Uterus (tissue), 4 donors: ENCODE measurements at places on chromosomes 4 and X. TPM values are rescaled to one million over a fixed set of nuclear protein-coding genes. Genes with fewer than 3 reads are reported as not detected.
A peak's percentile ranks its signal among the peaks of the same experiment; 100 is the strongest.

DNA sequence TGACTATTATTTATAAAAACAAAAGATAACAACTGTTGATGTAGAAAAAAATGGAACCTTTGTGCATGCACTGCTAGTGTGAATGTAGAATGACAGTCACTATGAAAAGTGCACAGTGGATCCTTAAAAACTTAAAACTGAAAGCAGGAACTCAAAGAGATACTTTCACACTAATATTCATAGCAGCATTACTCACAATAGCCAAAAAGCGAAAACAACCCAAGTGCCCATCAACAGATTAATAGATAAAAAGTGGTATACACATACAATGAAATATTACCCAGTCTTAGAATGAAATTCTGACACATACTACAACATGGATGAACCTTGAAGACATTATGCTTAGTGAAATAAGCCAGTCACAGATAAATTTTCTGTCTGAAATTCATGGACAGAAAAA is 23.8 kb downstream of the CENPC start:
- no peaks in the 10 kb centered on the region for H3K27me3 ChIP-seq
- DNase-seq: no peak
- H3K4me3 ChIP-seq: no peak overlapping the region
- no peak overlapping the region for H3K27ac ChIP-seq
- no peaks in the 10 kb centered on the region for H3K36me3 ChIP-seq

DNA sequence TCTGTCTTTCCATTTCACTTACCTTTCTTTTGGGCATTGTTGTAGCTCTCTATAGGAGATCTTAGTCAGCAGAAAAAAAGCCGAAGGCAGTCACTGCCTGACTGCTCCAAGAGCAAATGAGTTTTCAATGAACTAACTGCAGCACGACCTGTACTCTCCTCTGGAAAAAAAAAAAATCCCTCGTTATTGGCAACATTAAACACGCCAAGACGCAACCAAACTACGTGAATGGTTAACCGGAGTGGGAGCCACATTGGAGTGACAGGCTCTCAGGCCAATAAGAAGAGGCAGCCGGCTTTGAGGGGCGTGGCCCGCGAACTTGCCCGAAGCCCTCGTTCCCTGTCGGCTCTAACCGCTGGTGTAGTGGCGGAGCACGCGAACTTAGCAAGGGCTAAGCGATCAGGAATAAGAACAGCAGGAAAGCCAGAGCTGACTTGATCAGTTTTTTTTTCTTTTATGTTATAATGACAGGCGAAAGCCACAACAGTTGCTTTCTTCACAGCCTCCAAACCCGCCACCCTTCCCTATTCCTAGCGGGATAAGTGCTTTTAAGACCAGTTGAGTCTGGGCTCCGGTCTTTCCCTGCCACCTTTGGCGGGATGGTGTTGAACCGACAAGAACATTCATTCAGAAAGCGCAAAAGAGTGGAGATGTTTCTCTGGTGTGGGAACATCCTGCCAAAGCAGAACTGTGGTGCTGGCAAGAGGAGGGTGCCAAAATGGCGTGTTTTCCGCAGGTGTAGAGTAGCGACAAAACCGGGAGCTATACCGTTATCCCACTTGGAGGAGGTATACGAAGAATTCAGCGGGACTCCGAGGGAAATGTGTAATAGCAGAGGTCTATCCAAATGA is 80.0 kb downstream of the HMGN5 start:
- no peaks in the 10 kb centered on the region for H3K36me3 ChIP-seq
- H3K27me3 ChIP-seq: peaks cover 6% of the 10 kb centered on the region
- DNase-seq: peak; percentile 94

The PABPC1L2A gene
- total RNA-seq: not detected

DNA sequence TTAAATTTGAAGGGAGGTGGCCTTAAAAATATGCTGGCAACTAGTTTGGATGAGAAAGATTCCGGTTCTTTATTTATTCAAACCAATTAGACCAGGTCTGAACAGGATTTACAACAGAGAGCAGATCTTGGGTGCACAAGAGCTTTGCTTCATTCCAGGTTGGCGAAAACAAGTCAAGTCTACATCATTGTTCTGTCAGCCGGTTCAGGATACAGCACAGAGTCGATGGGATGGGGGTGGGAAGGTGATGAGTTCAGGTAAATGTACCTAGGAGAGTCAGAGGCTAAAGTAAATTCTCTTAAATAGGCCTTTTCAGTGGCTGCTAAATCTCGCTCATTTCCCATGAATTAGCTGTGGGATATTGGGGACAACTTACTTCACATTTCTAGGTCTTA is 882 bp upstream of the STIM2 start:
- H3K27me3 ChIP-seq: no peaks in the 10 kb centered on the region
- peak overlapping the region; percentile 78 for H3K4me3 ChIP-seq
- no peaks in the 10 kb centered on the region for H3K36me3 ChIP-seq
- H3K27ac ChIP-seq: peak overlapping the region; percentile 96

GRCh38 chrX:4825550-4825949 is 1112.1 kb upstream of the PRKX start:
- no peaks in the 10 kb centered on the region for H3K36me3 ChIP-seq
- H3K27me3 ChIP-seq: no peaks in the 10 kb centered on the region
- no peak overlapping the region for H3K27ac ChIP-seq
- no peaks in the 10 kb centered on the region for H3K4me1 ChIP-seq

DNA sequence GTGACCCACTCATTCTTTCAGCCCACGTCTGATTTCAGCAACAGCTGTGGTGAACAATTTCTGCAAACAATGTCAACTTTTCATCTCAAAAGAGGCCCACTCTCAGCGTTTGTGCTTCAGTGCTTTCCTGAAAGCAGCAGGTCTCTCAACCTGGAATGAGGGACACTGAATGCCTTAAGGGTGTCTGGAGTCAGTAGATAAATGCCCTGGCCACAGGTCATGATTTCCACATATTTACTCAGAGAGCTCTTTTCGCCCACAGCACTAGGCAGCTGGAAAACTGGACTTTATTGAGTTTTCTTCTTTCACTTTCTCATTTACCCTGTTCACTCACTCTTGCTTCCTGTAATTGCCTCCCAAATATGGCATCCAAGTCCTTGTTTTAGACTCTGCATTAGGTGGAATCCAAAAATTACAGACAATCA is 52.8 kb downstream of the NPFFR2 start:
- H3K36me3 ChIP-seq: no peaks in the 10 kb centered on the region
- no peak for DNase-seq
- H3K27me3 ChIP-seq: no peaks in the 10 kb centered on the region
- no peak overlapping the region for H3K27ac ChIP-seq
- H3K4me1 ChIP-seq: no peaks in the 10 kb centered on the region

- H3K4me3 ChIP-seq: no peak overlapping the region
- no peaks in the 10 kb centered on the region for H3K27me3 ChIP-seq
- H3K4me1 ChIP-seq: no peaks in the 10 kb centered on the region
- H3K27ac ChIP-seq: no peak overlapping the region
- no peaks in the 10 kb centered on the region for H3K36me3 ChIP-seq
- no peak for DNase-seq
Observed at GRCh38 chr4:25180524-25181131, 20.4 kb upstream of the SEPSECS start.

GRCh38 chrX:40147971-40148370 is 50.2 kb upstream of the BCOR start:
- H3K4me3 ChIP-seq: no peak overlapping the region
- no peaks in the 10 kb centered on the region for H3K4me1 ChIP-seq

The NDUFB11 gene
- 42.6 TPM for total RNA-seq

The F9 gene
- total RNA-seq: not detected
